RPMI7951 (cell line): ENCODE measurements at places on chromosomes 3 and 15.
A peak's percentile ranks its signal among the peaks of the same experiment; 100 is the strongest.

- DNase-seq, result no peak
Observed at GRCh38 chr3:45832699-45833098, 9.2 kb downstream of the LZTFL1 start.

DNA sequence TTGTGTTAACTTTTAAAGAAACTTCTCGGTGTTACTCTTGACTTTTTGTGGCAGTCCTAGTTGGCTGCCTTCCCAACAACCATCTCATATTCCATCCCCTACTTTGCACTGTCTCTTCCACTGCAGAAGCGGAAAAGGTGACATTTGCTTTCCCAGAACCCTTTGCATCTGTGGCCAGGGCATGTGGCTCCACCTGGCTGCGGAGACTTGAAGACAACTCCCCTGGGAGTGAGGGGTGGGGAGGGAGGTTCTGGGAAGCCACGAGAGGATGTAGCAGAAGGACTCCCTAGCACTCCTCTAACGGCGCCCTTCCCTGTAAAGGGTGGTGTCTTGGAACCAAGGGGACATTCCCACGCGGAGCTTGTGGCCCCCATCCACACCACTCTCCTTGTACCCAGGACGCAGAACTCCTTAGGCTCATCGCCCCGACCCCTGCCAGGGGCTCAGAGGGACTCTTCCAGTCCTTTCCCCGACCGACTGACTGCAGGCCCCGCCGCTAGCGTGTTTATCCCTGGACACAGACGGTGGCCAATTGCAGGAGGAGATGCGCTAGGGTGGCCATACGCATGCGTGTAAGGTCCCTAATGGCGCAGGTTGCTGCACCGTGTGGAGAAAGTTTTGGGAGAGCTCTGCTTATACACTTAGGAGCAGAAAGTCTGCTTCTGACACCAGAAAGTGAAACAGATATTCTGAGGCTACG lies 33.2 kb upstream of the SECISBP2L start:
- DNase-seq, result no peak

GRCh38 chr3:20646425-20646824 lies 460.4 kb upstream of the SGO1 start:
- peak; percentile 60 for DNase-seq

DNA sequence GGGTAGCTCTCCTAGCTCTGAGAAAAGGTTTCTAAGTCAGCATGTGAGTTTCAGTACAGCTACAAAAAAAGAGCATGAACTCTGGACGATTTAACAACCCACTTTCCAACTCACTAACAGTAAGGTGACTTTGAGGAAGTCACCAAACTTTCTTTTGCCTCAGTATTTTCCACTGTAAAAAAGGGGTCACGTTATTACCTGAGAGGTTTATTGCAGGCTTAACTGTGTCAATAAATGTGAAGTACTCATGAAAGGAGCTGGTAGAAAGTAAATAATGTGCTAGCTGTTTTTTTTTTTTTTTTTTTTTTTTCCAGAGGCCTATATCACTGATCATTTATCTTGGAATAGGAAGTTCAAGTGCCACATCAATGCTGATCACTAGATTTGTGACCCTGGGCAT lies 89.3 kb downstream of the PLSCR2 start:
- no peak for DNase-seq

- peak; percentile 61 for DNase-seq
Observed at GRCh38 chr15:41022487-41023090, 69.3 kb downstream of the CHAC1 start.

DNA sequence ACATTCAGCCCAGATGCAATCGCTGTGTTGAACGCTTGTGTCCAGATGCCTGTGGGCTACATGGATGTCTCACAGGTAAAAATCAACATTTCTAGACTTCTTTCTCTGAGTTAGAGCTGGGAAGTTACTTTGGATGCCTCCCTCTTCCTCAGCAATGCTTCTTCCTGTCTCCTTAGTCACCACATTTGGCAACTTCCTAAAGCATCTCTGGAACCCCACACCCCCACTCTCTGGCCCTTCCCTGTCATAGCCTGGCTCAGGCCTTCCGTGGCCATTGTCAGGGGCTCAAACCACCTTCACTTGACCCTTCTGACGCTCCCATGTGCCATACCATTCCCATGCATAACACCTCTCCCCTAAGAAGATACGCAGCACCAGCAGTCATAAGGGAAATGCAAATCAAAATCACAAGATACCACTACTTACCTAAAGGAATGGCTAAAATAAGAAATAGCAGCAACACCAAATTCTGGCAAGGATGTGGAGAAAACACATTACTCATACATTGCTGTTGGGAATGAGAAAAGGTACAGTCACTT lies 21.6 kb upstream of the RGMA start:
- no peak for DNase-seq

GRCh38 chr15:51229907-51230330 lies 108.5 kb downstream of the CYP19A1 start:
- DNase-seq, result peak; percentile 51

GRCh38 chr3:176755552-176755951 lies 441.7 kb downstream of the TBL1XR1 start:
- DNase-seq, result no peak

DNA sequence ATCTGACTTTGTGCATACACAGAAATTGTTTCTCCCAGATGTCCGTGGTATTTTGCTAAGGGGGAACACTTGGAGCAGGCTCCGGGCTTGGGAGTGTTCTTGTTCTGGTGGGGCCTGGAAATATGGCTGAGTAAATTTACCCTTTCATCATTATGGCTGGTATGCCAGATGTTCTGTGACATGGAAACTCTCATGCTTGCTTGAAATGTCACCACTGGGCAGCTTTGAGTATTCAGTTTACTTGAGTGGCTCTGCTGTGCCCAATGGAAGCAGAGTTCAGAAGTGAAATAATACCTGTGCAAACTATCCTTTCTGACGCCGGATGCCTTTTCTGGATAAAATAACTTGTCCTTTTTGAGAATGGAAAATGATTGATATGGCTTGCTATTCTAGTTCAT lies 283.6 kb upstream of the TPM1 start:
- DNase-seq, result no peak

- peak; percentile 89 for DNase-seq
Observed at GRCh38 chr3:39260957-39261356, 18.9 kb downstream of the CX3CR1 start.

GRCh38 chr3:184360929-184361531 lies 375 bp downstream of the CLCN2 start:
- no peak for DNase-seq

DNA sequence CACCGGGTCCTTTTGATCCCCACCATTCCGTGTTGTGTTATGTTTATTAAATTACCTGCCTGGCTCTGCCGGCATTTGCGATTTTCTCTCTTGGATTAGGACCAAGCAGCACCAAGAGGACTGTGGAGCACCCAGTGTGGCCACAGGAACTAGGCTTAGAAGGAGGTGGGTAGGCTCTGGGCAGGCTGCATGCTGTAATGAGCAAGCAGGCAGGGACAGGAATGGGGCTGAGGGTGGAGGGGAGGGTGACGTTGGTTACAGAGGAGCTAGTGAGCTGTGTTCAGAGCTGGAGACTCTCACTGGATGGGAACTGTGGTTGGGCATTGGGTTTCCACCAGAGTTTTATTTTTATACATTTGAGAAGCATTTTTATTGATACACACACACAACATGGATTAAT lies 7.9 kb upstream of the SCN5A start:
- no peak for DNase-seq

- DNase-seq, result no peak
Observed at GRCh38 chr15:29316422-29316821, 46.8 kb upstream of the NSMCE3 start.

DNA sequence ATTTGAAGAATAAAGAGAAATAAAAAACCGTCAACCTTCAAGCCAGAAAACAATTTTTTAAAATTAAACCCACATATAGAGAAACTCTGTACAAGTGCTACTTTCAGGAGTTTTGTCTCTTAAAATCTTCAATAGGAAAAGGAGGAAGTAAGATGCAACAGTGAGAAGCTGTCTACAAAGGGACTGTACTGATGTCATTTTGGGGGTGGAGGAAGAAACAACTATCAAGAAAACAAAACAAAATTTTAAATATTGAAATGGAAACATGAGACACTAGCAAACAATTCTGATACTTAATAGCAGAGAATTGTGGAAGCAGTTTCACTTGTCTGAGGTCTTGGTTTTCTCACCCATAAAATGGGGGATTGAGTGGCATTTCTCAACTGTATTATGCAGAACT lies 84.4 kb downstream of the SLMAP start:
- DNase-seq, result no peak

DNA sequence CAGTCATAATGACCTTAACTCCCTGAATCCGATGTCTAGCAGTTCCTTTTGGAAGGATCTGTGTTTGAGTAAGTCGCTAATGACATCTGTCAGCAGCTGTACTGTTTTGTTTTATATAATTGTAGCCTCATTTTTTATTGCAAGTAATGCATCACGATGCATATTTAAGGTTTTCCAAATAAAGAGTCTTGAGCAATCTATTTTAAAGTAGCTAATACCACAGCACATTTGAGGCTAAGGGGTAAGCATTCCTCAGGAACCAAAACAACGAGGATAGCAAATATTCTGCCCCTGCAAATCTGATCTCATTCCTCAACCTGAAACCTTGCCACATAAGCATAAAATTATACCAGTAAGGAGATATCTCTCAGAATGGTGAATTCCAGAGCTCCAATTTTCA lies 98.7 kb downstream of the TBC1D5 start:
- DNase-seq, result no peak

- no peak for DNase-seq
Observed at GRCh38 chr15:48233246-48233645, 27.1 kb downstream of the SLC12A1 start.

DNA sequence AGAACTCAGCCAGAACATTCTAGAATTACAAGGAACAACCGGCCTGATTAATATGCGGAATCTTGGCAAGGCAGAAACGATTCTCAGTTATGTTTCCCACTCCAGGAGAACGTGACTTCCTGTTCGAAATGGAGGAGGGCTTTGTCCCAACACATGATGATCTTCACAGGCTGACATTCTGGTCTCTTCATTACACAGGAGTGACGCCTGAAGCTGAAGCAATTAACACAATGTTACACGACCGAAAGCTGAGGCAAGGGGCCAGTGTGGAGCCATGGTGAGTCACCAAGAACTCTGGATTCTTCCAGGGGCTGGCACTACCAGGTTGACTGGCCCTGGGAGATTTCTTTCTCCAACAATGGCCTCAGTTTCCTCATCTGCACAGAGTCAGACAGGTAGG lies 40.9 kb downstream of the RFTN1 start:
- no peak for DNase-seq

DNA sequence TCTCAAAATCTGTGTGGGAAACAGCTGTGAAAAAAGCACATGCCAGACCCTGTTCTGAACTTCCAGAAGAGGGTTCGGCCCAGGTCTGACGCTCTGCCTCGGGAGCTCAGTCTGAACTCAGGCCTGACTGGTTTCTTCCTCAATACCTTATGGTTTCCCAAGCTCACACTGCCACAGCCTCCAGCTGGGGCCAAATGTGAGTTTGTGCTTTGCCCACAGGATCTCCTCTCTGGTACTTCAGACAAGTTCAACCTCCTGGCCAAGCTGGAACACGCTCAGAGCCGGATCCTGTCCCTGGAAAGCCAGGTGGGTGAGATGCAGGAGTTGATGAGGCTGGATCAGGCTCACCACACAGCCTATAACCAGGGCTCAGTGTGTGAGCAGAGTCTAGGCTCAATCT lies 33.8 kb downstream of the CYP11A1 start:
- DNase-seq, result no peak
